NCI-H187 (cell line): ENCODE measurements at places on chromosomes 6 and 20.

DNA sequence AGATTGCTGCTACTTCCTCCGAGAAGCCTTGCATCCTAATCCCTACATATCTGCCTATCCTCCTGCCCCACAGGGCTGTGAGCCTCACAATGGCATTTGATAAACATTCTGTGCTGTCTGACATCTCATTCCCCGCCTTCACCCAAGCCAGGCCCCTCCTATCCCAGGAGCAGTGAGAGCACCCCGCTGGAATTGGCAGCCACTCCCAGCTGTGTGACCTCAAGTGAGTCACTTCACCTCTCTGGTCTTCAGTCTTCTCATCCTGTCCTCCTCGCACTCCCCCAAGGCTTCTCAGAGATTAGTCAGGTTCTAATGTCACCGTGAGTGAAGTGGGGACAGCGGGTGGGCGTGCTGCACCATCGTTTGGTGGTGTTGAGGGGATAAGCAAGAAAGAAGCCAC is 81.7 kb downstream of the CDH22 start:
- no peak for DNase-seq

DNA sequence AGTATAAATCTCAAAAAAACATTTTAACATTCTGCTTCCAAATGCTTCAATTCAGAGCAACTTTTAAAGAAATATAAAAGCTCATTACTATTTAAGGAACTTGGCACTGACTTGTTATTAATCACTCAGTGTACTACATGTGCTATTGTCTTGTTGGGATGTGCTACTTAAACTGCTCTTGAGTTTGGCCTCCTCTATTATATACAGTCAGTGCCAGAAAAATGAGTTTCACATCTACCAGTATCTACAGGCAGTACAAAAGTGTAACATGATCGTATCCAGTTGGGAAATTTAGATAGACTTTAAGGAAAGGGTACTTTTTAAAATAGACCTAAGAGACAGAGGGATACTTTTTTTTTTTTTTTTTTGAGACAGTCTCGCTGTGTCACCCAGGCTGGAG is 627.3 kb upstream of the SLC35B3 start:
- DNase-seq: no peak

DNA sequence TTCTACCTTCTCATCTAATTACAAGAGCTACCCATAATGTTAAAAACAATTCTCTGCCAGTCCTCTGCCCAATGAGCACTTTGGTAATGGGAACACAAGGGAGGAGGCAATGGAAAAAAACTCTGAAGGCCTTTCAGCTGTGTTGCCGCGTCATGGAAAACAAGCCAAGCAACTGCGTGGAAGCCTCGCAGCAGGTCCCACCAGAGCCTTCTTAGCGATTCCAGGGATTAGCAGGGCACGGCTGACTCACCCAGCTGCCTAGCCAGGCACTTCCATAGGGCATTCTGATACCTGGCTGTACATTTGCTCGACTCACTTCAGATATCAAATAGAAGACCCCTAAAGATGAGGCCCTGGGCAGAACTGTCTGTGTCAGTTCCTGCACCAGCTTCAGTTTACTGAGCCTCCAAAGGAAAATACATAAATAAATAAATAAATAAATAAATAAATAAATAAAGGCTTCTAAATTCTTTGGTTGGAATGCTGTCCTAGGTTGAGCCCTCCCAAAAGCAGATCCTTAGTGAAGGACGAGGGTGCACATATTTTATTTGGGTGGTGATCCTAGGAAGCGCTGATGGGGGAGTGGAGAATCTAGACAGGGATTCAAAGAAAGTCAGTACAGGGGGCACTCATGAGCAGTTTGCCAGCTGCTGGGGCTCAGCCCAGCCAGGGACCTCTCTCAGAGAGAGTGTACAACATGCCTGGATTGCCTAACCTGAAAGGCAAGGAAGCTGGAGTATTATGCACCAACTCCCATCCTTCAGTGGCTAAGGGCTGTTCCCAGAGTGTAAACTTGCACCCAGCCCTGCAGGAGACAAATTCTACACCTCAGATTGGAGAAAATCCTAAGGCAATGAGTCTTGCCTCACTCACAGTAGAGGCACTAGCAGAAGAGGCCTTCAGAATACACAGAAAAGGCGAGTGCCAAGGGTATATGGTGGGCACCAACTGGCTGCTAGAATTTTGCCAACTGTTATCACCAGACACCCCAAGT is 18.2 kb downstream of the SNAP25 start:
- DNase-seq: no peak

GRCh38 chr6:159916752-159917151 is 26.0 kb downstream of the MAS1 start:
- no peak for DNase-seq
